ENCODE measurements at places on chromosomes 6 and 20. TPM values are rescaled to one million over a fixed set of nuclear protein-coding genes. Genes with fewer than 3 reads are reported as not detected.

Gene CNKSR3
- 8.5 TPM for total RNA-seq

Gene OOEP
- not detected for total RNA-seq

Gene SAMD3
- 2.6 TPM for total RNA-seq

Gene SLC2A4RG
- 21.5 TPM for total RNA-seq

Gene SMLR1
- not detected for total RNA-seq

Gene NOX3
- total RNA-seq: not detected

Gene PKIB
- total RNA-seq: 4.4 TPM

Gene RSPH9
- total RNA-seq: 0.30 TPM

- DNase-seq: peak; percentile 100
Measured at GRCh38 chr6:26216359-26216885, 129.2 kb downstream of the HFE start.

DNA sequence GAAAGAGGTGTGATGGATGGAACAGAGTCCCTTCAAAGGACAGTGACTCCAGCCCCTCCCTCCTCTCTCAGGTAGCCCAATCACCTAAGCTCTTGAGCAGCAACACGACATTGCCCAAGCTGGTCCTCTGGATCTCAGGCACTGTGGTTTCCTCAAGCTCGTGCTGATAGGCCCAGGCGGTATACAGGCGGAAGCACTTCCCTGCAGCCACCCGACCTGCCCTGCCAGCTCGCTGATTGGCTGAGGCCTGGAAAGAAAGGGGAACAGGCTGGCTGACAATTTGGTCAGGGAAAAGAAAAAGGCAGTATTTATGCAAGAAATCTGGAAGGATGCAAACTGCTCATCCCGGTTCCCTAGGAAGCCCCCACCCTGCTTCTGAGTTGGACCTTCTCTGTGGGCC is 9.6 kb downstream of the C6orf136 start:
- no peak for DNase-seq

DNA sequence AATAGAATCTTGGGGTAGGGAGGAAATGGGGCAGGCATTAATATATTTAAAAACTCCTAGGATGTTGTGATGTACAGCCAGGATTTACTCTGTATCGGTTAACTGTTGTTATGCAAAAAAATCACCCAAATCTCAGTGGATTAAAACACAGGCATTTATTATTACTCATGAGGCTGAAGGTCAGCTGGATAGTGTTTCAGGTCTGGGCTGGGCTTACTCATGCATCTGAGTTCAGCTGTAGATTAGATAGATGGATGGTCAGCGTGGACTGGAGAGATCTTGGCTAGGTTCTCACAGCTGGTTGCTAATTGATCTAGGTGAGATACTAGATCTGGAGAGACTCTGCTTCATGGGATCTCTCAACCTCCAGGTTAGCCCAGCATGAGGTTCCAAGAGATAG is 131.4 kb downstream of the BTBD3 start:
- no peak for DNase-seq

- no peak for DNase-seq
Measured at GRCh38 chr20:48748556-48748955, 79.2 kb downstream of the PREX1 start.

GRCh38 chr20:32752458-32753250 is 9.4 kb upstream of the COMMD7 start:
- DNase-seq: no peak

DNA sequence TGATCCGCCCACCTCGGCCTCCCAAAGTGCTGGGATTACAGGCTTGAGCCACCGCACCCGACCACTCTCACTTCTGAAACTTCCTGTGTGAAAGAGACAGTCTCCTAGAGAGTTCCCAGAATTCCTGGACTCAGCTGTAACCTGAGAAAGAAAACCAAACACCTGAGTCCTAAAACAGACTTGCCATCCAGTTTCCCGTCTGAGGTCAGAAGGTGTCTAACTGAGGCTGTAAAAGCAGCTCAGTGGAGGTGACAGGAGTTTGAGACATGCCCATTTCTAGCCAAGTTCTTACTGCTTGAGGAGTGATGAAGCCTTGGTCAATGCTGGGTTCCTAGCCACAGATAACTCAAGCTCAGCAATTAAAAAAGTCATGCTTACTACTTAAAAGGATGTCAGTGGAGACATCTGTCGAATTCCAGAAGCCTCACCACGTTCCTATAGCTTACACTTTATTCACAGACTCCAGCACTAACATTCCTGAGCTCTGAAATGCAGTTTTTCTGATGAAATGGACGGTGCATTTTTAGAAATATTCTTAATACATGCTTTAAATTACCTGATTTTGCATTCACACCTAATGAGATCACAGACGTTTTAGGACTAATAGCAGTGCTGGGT is 6.1 kb downstream of the UQCC2 start:
- DNase-seq: no peak

DNA sequence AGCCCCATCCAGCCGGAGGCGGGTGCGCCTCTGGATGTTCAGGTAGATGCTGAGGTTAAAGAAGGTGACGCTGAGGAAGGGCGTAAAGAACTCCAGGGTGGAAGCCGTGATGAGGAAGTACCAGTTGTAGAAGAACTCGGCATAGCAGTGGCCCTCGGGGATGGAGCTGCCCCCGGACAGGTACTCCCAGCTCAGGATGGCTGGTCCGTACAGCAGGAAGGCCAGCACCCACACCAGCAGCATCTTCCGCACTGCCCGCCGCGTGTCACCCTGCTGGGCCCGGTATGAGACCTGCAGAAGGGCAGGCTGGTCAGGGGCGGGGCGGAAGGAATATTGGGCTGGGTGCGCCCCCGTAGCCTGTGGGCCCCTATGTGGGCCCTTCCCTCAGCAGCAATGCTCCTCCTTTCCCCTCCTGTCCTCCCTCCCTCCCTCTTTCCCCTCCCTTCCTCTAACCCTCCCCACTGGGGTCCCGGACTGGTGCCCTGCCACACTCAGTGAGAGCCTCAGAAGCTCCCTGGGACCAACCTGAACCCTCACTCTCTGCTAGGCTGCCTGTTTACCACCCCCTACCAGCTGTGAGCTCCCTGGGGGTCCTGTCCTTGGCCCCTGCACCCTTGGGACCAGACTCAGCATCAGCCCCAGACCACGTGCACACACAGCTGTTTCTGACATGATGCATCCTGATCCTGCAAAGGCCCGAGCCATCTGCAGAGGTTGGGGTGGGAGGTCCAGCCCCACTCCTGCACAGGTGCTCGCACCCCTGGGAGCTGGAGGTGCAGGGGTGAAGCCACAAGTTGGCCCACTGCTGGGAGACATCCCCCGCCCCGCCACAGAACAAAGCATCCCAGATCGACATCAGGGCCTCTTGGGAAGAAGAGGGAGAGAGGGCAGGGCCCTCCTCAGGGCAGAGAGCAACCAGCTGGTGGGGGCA is 3.2 kb downstream of the HRH3 start:
- DNase-seq: no peak

DNA sequence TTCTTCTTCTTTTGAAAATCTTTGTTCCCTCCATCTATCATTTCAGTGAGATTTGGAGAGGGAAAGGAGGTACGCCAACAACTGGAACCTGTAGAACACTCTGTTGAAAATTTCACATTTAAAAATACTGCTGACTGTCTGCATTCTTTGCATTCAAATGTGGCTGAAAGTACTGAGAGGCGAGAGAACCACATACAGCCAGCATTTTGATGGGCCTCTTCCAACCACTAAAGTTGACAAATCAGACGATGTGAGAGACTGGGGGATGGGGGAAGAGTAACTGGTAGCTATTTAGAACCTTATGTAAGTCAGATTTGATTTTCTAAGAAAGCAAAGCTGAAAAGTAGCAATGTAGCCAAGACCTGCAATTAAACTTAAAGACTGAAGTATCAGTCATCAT is 77.5 kb downstream of the FKBP5 start:
- no peak for DNase-seq

DNA sequence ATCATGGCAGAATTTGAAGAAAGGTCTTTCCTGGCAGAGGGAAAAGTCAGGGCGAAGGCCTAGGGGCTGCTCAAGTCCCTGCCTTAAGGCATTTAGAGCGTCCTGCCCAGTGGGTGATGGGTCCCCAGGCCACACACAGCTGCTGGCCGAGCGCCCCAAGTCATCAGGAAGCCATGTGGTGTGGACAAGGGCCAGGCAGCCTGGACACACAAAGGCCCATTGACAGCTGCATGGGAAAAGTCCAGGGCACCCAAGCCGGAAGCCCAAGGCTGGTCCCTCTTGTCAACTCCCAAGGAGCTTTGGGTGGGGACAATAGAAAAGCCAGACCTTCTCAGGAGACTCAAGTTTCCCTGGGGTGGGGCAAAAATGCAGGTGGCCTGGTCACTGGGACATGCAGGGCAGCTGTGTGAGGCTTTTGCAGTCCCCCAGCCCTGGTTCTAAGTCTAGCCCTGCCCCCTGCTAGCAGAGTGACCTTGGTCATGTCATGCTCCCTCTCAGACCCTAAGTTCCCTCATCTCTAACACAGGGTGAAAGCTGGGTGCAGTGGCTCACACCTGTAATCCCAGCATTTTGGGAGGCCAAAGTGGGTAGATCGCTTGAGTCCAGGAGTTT is 44.3 kb upstream of the PTGIS start:
- no peak for DNase-seq

- no peak for DNase-seq
Measured at GRCh38 chr6:85451565-85452306, 1.9 kb downstream of the NT5E start.

- no peak for DNase-seq
Measured at GRCh38 chr6:24547243-24547642, 52.5 kb downstream of the ALDH5A1 start.

DNA sequence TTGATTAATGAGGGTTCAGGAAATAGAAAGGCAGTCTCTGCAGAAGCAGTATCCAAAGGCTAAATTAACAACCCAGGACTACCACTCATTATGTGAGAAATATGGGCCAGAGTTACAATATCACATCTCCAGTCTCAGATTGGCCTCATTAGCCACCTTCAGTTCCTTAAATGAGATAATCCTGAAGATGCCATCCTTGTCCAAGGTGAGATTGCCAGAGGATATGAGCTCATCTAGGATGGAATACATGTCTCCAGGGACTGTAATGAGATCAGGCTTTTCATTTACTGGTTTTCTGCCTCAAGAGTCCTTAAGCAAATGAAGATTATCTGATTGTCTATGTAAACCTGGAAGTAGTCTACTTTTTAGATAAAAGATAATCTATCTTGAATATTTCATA is 196.3 kb downstream of the FUT9 start:
- no peak for DNase-seq

Measured in skin of body (tissue), 3 donors.